ENCODE measurements at places on chromosomes 6 and 20.

DNA sequence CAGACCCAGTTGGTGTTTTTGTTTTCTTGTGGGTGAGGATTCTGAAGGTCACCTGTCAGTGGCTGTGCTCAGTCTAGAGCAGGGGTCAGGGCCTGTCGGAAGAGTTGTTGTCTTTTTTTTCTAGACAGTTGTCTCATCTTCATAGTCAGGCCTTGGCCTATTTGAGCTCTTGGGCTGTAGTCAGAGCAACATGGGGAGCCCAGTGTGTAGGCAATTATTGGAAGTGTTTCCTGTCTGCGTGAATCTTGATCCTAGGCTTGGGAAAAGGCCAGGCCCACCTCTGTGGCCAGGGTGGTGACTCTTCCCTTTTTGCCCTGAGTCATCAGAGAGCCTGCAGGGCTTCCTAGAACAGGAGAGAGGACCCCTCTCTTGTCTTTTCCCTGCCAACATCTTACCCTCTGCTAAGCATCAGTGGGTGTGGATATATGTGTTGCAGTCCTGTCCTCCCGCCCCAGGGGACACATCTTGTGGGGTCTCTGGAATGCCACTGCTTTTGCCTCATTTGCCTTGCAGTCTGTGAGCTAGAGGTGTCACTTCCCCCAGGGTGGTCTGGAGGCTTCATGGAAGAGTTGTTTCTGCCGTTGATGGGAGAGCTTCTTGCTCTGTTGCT lies 11.4 kb downstream of the TJAP1 start:
- no peak for DNase-seq

DNA sequence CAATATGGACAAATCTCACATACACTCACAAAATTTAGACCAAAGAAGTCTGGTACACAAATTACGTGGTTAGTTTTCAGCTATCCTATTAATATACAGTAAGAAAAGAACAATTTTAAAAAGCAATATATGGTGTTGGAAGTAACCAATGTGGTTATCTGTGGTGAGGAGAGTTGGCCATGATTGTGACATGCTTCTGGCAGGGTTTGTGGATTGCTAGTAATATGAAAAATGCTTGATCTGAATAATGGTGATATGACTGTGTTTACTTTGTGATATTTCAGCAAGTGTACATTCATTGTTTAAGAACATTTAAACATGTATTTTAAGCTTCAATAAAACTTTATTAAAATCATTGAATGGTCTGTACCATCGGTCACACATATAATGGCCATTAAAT lies 99.1 kb downstream of the ADGB start:
- no peak for DNase-seq

- no peak for DNase-seq
These were observed 38.0 kb downstream of the PKHD1 start for GRCh38 chr6:52049252-52050050.

GRCh38 chr6:22925304-22925835 lies 356.0 kb downstream of the HDGFL1 start:
- DNase-seq, result no peak

DNA sequence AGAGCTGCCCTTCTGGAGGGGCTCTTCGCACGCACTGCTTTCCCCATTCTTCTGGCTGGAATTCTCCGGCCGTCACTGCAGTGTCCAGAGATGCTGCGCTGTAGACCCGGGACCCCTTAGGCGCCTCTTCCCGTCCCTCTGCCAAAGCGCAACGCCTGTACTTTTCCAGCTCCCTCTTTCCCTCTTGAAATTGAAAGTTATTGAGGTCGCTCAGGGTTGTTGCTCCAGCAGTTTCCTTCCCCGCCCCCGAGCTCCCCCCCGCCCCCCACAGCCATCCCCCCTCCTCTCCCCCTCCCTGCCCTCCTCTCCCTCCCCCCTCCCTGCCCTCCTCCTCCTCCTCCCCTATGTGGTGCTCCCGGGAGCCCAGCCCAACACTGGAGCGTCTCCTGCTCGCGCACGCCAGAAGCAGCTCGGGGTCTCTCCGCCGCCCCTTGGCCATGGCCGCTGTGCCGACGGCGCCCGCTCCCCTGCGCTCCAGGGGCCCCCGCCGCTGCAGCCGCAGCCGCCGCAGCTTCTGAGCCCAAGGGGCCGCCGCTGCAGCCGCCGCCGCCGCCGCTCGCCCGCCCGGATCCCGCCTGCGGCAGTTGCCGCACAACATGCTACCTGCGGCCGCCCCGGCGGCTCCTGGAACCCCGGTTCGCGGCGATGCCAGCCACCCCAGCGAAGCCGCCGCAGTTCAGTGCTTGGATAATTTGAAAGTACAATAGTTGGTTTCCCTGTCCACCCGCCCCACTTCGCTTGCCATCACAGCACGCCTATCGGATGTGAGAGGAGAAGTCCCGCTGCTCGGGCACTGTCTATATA lies at the start of gene RSPO3:
TSS of gene RSPO3 (plus strand) at position 374 of the 804 bp plus-strand sequence. CDS start 522 bp downstream, outside the sequence.
- DNase-seq, result no peak

- no peak for DNase-seq
These were observed 92.8 kb upstream of the PRSS16 start for GRCh38 chr6:27154696-27155095.
